ENCODE measurements at places on chromosomes 7 and 10. TPM values are rescaled to one million over a fixed set of nuclear protein-coding genes. Genes with fewer than 3 reads are reported as not detected.

GRCh38 chr7:20441991-20442441 is 111.3 kb downstream of the ITGB8 start:
- DNase-seq = peak; percentile 42

- DNase-seq = peak; percentile 55
These were observed 460 bp downstream of the ANXA11 start for GRCh38 chr10:80204677-80205476.

GRCh38 chr10:9596368-9596920 is 1421.2 kb upstream of the CELF2 start:
- no peak for DNase-seq

DNA sequence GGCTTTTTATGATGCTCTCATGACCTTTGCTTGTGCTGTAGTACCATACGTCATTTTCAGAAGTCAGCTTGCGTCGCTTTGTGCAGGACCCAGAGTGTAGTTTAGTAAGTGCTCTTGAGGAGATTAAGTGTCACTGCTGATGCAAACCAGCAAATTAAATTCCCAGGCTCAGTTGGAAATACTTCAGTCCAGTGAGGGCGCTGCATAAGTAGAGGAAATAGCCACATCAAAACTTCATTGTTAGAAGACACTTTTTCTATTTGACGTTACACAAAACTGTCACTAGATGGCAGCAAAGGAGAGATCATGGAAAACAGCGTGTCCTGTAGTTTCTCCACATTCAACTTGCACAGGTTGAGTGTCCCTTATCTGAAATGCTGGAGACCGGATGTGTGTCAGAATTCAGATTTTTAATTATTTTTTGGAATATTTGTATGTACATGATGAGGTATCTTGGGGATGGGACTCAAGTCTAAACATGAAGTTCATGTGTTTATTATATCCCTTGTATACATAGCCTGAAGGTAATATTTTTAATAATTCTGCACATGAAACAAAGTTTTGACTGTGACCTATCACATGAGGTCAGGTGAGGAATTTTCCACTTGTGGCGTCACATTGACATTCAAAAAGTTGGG is 7.9 kb downstream of the ZNF22 start:
- DNase-seq = peak; percentile 94

- DNase-seq = peak; percentile 49
These were observed 46.6 kb downstream of the AGMO start for GRCh38 chr7:15515252-15515651.

DNA sequence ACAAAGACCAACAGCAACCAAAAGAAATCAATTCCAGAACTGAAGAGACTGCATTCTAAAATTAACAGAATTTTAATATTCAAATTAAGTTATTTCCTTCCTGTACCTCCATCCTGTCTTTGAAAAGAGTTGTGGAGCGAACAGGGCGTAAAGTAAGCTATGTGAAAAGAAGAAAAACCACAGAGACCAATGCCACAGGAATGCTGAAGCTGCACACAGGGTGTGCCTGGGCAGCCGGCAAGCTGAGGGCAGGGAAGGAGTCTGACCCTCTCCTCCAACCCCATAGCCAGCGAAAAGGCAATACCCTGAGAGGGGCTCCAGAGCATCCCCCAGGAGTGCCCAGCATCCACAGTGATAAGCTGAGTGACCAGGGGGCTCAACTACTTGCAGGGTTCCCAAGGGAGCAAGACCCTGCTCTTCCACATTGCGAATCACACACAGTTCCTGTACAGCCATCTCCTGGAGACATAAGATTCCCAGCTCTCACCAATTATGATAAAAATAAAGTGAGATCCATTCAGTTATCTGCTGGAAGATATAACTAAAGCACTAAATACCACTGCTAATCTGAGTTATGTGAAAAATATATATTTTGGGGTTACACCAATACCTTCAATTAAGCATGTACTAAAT is 93.8 kb downstream of the PARD3 start:
- no peak for DNase-seq

The OPN1SW gene
- total RNA-seq = not detected

All from dermis blood vessel endothelial cell (primary cell).